ENCODE measurements at places on chromosomes 6 and 20.

- DNase-seq = no peak
These were observed 6.3 kb downstream of the GABRR2 start for GRCh38 chr6:89308525-89309395.

- DNase-seq = no peak
These were observed 11.2 kb upstream of the SFT2D1 start for GRCh38 chr6:166353507-166353906.

- no peak for DNase-seq
These were observed 17.5 kb downstream of the CEBPB start for GRCh38 chr20:50208085-50208491.

- peak; percentile 68 for DNase-seq
These were observed 171.5 kb downstream of the QKI start for GRCh38 chr6:163585932-163586437.

DNA sequence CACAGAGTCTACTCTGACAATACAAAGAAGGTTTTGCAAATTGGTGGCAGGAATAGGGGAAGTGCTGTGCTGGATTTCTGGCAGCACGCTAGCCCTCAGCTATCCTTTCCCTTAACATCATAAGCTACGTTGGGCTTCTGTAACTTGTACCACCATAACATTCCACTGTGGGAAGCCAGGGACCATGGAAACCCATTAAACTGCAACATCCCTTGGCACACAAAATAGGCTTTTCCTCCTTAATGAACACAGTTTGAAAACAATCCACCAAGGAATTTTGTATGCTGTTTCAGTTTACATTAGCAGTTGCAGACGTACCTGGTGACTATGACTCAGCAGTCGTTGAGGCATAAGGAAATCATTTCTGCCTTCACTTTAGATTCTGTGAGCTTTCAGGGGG, 203.9 kb upstream of the RAB32 start:
- DNase-seq = no peak

DNA sequence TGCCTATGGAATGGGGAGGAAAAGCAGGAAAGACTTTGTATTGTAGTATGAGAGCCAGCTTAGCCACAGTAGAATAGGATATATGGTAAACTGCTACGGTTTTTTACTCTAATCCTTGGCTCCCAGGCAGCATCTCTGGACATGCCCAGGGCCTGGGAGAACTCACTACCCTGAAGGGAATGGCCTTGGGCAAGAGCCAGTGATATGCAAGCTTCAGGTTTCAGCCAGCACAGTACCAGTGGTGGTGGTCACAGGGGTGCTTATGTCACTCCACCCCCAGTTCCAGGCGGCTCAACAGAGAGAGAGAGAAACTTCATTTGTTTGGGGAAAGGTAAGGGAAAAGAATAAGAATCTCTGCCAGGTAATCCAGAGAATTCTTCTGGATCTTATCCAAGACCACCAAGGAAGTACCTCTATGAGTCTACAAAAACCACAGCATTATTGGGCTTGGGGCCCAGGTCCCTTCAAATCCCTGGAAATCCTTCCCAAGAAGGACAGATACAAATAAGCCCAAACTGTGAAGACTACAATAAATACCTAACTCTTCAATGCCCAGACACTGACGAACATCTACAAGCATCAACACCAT, 121.2 kb downstream of the THBS2 start:
- DNase-seq = no peak

All from tibial nerve (tissue), 4 donors.